Activated T-cell treated with anti-CD3 and anti-CD28 coated beads, Interleukin-2, amount 50 U/mL, for 72 hours (primary cell): ENCODE measurements at places on chromosomes 7 and 10.

DNA sequence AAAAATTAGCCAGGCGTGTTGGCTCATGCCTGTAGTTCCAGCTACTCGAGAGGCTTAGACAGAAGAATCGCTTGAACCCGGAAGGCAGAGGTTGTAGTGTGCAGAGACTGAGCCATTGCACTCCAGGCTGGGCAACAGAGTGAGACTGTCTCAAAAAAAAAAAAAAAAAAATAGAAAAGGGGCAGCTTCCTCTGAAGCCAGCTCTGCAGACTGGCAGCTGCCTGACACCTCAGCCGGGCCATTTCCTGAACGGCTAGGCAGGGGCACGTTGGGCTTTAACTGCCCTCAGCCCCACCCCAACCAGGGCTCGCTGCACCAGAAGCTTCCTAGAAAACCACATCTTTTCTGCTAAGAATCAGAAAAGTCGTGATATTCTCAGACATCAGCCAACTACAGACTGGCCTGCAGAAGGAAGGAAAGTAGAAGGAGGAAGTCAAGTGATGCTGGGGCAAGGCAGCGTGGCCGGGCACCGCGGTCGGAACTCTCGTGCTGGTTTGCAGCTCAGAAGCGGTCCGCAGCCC, 38.0 kb downstream of the PRKAG2 start:
- DNase-seq = peak; percentile 47

DNA sequence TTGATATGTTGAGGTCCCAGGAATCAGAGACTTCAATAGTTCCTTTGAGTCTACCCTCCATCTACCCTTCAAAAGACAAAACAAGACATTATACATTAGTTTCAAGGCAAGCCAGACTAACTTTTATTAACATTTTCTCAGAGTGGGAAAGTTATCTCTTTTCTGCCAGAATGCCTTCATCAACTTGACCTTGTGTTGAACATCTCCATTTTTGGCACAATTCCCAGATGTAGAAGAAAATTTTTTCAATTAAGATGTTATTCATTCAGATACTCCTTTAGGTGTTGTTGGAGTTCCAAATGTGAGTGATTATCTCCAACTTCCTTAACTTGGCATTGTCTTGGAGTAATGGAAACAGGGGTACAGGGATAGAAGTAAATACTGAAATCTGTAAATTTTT, 59.1 kb downstream of the NRF1 start:
- no peak for DNase-seq

GRCh38 chr10:24882047-24882698, 70.2 kb downstream of the PRTFDC1 start:
- peak; percentile 37 for DNase-seq

GRCh38 chr7:131244259-131244852, 83.3 kb upstream of the MKLN1 start:
- peak; percentile 8 for DNase-seq

DNA sequence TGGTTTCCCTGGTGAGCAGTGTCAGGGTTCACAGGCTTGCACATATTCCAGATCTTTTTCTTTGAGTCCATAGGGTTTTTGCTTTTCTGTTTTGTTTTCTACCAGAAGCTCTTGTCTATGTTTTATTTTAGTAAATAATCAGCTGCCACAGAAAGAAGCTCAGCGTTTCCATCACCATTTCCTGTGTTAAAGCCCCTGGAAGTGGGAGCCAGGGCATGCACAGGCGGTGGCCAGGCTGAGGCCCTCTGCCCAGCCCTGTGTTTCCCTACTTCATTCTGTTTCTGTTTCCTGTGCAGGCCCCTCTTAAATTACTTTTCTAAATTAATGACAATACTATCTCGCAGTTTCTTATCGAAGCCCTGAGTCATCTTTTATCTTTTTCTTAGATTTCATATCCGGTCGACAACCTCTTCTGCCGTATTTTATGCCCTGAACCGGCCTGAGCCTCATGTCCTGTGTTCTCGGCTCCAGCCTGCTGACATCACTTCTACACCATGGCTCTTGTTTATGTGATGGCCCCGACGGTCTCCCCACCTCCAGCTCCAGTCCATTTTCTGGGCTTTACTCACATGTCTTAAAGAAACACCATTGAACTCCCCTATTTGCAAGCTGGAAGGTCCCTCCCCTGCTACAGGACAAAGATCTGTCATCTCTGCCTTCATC, 442.2 kb downstream of the TCERG1L start:
- DNase-seq = no peak

- DNase-seq = peak; percentile 68
Measured at GRCh38 chr7:39741942-39742623, 118.7 kb downstream of the RALA start.

DNA sequence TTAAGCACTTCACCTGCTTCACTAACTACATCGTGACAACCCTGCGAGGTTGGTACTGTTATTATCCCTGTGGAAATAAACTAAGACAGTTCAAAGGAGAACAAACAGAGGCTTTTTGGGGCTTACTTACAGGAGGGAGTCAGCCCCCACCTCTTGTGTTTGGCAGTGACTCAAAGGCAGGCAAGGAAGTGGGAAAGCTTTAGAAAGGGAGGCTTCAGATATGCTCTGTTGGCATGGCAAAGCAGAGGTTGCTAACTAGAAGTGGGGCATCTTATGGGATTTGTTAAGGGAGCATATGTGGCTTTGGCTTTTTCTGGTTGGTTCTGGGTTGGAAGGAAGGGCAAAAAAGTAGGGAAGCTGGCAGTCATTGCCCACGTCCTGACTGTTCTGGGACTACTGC, 84.8 kb upstream of the AOAH start:
- DNase-seq = no peak

- DNase-seq = no peak
Measured at GRCh38 chr7:128453836-128454804, 1.6 kb upstream of the HILPDA start.

GRCh38 chr7:12220389-12221046, 9.4 kb downstream of the TMEM106B start:
- DNase-seq = no peak

DNA sequence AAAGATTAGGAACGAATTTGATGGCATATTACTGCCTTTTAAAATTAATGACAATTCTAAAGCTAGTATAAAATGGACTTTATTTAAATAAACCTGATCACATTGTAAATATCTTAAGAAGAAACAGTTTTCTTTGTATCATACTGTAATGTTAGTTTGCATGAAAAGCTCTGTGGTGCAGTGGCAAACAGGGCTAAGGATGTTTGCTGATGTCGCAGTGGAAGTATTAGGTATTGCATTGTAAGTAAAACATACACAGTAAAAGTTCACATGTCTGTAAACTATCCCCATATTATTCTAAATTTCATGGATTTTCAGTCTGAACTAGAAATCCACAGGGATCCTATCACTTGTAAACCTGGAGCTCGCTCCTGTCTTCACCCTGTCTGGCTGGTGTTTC, 252.6 kb upstream of the ZNF32 start:
- DNase-seq = no peak

DNA sequence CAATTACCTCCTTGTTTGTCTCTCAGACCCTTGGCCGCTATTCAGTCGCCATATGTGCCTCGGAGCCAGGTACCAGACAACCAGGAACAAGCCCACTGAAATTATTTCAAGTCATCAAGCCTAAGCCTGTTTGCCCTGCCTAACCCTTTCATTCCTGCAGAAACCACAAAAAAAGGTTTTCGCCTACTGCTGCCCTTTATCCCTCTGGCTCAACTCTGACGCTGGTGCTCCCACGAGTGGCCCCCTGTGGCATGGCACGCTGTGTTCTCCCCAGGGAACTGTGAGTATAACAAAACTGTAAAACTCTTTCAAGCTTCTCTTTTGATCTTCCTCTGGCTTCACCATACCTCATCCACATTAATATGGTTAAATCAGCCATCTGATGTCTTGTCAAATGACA, 215.7 kb upstream of the CDC14C start:
- DNase-seq = no peak

GRCh38 chr7:142811154-142811737, 40.5 kb downstream of the PRSS2 start:
- DNase-seq = no peak

DNA sequence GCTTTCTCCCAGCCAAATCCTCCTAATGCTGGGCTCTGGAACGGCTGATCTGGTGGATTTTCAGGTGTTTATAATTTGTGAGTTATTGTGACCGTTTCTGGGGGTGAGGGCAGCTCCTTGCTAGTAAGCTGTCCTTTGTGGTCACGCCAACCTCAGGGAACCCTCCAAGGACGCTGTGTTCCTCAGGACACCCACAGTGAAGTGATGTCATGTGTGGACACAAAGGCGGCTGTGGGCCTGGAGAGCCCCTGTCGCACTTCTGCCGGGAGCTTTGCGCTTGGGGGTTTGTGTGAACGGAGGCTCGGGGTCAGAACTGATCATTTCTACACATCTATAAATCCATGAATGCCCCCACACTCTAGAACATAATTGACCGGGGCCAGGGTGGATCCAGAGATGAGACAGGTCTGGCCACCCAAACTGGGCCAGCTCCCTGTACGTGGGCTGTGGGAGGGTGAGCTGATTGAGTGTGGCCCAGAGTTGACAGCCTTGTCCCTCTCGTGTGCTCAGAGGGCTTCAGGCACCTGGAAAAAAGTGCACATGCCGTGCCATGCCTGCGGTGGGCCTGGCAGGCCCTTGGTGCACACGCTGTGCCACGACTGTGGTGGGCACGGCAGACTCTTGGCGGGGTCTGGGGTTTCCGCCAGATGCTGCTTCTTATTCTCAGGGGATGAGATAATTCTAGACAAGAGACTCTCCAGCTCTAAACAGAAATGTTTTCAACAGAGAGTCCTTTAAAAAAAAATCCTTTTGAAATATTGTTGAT, 130.2 kb downstream of the VIPR2 start:
- DNase-seq = no peak

DNA sequence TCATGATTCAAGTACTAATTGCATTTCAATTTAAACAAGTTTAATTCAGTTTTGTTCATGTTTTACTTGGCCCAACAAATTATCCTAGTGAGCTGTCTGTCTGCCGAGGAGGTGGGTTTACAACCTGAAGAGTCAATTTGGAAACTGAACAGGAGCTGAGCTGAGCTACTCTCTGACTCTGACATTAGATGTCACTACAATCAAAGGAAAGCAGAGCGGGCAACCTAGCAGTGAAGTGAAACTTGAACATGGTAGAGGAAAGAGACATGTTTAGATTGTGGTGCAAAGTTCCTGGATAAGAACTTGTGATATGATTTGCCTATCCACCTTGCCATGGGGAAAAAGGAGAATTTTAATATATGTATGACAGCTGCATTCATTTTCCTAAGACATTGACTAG, 9.6 kb upstream of the AGR3 start:
- peak; percentile 14 for DNase-seq

DNA sequence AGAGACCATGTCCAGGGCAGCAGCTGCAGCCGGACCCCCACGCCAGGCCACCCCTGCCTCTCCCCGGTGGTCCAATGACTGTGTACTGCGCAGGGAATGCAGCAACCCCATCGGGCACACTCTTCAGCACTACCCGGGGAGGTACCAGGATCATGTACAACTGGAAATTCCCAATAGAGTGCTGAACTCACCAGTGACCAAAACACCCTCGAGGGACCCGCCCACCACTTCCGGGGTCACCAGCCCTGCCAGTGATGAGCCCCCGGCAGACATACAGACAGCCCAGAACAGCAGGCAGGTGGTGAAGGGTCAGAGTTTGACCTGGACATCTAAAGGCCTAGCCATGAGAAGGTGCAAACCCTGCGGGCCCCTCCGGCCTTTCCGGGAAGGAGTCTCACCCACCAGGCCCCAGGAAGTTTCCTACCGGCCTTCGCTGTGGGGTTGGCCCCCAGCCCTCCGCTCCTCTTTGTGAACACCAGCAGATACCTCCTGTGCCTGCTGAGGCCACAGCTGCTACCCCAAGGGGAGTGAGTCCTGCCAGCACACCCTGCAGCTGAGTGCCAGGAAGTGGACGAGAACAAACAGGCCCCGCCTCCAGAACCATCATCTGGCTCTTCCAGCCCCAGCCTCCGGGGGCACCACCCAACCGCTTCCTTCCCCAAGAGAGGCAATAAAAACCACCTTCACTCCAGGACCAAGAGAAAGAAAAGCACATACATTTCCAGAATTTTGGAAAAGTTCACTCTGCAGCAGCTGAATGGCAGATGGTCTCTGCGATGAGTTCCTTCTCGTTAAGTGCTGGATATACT, 5.0 kb upstream of the ANKRD61 start:
- peak; percentile 72 for DNase-seq

GRCh38 chr7:26112203-26112740, 39.7 kb upstream of the NFE2L3 start:
- no peak for DNase-seq

DNA sequence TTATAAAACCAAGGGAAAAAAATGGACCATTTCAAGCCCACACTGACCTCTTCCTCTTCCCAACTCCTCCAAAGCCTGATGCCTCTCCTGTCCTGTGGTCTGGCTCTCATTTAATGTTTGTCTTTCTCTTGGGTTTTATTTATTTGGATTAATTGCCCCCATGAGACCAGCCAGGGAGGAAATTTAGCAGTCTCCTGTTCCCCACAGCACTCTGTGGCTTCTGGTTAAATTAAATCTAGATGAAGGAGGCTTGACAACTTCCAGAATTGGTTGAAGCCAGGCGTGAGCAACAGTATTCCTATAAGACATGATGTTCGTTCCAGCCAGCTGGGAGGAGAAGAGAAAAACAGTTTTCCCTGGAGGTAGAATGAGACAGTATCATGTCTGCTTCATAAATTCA, 15.1 kb upstream of the PRLHR start:
- no peak for DNase-seq

GRCh38 chr10:124996854-124997215, 54.9 kb downstream of the ZRANB1 start:
- no peak for DNase-seq

DNA sequence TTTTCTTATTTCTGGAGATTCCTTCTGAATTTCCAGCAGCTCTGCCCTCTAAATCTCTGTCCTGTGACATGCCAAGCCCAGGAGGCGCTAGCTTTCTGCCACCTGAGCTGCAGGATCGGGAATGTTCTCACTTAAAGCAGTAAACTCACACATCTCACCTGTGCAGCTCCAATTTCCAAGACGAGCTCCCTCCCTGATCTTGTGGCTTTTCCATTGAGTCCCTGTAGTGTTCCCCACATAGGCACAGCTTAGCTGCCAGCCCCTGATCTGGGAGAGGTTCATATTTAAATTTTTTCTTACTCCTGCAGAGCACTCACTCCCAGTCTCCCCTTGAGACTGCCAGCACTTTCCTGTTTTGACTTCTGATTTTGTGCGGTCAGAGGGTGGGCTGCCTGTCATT, 479.3 kb downstream of the GLRX3 start:
- DNase-seq = no peak

- DNase-seq = no peak
Measured at GRCh38 chr10:75223507-75223906, 12.2 kb downstream of the COMTD1 start.

GRCh38 chr7:123484199-123484598, 50.2 kb downstream of the IQUB start:
- no peak for DNase-seq

DNA sequence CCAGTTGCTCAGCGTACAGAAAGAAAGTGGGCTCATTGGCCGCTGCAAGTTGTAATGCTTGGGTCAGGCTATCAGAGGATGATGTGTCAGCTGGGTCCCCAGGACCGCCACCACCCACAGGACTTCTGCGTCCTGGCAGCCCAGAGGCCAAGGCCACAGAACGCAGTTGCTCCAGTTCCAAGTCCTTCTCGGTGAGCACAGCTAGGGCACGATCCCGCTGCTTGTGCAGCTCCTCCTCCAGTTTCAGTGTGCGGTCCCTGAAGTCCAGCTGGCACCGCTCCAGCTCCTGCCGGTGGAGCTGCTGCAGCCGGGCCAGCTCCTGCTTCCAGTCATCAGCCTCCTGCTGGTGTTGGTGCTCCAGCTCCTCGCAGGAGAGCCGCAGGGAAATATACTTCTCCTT, 3.0 kb downstream of the GCC1 start:
- no peak for DNase-seq
